ENCODE measurements at places on chromosomes 2 and 18.

DNA sequence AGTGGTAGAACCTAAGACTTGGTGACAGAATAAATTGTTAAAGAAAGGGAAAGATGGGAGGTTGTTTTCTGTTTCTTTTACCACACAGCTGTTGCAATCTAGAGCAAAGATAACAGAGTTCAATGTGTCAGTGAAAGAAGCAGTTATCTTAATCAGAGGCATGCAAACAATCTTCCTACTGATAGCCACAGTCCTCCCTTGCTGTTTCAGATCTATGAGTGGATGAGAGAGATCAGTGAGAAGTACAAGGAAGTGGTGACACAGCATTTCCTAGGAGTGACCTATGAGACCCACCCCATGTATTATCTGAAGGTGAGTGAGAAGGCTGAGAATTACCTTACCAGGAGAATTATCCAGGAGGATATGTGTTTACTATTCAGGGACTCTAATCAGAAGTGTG lies 15.9 kb downstream of the CPO start:
- no peak for DNase-seq

DNA sequence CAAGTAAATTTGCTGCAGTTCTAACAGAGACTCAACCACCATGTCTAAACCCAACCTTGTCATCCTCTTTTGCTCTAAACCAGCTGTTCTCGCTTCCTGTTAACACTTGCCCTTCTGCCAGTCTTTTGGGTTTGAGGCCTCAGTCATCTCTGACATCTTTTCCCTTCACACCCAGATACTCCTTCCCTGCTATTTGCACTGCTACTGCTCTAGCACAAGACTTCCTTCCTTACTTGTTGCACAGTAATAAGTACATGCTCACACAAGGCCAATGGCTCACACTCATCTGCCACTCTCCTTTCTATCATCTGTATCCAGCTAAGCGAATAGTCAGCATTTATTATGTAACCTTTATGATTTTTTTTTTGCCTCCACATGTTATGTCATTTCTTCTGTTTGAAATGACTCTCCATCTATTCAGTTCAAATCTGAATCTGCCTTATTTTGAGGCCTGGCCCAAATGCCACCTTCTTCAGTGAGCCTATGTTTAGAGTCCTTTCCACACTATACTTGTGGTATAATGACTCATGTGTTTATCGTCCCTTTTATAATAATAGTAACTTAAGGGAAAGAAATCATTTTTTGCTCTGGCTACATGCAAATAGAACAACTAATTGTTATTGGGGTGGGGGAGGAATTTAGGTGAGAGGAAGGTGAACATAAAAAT lies 22.5 kb upstream of the CDKL4 start:
- DNase-seq = no peak

GRCh38 chr2:231037731-231038482 lies 584 bp downstream of the C2orf72 start:
- no peak for DNase-seq

- DNase-seq = no peak
Measured at GRCh38 chr2:938181-939005, 12.3 kb upstream of the SNTG2 start.

DNA sequence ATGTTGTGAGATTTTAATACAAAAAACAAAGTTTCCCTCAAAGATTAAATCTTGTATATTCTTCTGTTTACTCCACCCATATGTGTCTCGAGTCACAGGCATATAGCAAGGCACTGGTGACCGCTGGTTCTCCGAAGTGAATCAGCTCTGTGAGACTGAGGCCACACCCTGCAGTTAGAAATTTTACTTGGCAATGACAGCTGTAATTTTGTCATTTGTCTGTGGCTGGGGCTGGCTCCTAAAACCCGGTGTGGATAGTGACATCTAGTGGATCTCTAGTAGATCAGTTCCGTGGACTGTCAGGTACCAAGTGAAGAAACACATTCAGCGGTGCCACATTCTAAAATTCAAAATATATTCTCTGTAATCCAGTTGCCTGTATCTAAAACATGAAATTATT lies 278.0 kb downstream of the NEDD4L start:
- DNase-seq = peak; percentile 41

DNA sequence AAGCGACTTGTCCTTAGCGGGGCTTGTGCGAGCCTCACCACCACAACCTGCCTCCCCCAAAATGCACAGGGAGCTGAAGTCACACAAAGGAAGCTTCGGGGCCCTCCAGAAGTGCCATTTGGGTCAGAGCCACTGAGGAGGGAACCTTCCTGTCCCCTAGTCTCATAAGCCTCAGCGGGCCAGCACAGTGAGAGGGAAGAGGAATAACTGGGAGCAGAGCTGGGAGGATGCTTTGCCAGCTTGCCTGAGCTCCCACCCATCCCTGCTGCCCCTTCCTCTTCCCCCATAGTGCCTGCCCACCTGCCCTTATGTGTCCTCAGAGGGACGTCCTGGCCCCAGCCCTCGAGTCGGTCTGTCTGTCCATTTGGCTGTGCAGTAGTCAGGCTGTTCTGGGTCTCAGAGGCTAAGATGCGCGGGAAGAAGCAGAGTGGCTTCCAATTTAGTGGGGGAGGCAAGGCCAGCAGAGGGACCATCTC lies 51.8 kb upstream of the GPR17 start:
- no peak for DNase-seq

GRCh38 chr2:46578961-46579360 lies 99.6 kb downstream of the TMEM247 start:
- DNase-seq = no peak

DNA sequence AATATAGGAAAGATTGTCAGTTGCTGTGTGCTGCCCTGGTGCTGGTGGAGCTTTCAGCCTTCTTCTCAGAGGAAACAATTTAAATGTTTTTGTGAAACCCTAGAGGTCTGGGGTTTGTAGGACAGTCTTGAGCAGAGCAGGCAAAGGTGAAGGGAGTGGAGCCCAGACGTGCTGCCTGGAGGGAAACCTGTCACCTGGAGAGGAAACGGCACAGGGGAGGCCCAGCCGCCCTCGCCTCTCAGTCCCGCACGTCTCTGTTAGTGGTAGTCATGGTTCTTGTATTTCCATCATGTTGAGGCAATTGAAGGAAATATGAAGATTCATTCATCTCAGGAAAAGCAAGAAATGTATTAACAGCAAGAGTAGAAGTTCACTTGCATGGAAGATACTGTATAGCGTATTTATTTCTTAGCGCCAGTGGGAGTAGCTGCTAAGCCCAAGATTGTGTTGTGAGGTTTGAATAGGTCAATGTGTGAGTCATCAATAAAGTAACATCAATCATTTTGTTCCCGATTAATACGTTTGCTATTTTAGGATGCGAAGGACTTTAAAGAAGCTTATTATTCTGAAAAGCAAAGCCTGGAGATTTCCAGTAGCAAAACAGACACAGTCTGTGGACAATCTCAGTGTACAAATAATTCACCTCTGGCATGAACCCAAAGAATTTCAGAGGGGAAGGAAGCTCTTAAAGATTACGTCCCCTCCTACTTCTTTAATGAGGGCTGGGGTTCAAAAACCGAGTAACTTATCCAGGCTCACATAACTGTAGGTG lies 70.4 kb downstream of the LRRFIP1 start:
- DNase-seq = no peak

GRCh38 chr2:121705390-121705789 lies 31.3 kb downstream of the NIFK start:
- no peak for DNase-seq

DNA sequence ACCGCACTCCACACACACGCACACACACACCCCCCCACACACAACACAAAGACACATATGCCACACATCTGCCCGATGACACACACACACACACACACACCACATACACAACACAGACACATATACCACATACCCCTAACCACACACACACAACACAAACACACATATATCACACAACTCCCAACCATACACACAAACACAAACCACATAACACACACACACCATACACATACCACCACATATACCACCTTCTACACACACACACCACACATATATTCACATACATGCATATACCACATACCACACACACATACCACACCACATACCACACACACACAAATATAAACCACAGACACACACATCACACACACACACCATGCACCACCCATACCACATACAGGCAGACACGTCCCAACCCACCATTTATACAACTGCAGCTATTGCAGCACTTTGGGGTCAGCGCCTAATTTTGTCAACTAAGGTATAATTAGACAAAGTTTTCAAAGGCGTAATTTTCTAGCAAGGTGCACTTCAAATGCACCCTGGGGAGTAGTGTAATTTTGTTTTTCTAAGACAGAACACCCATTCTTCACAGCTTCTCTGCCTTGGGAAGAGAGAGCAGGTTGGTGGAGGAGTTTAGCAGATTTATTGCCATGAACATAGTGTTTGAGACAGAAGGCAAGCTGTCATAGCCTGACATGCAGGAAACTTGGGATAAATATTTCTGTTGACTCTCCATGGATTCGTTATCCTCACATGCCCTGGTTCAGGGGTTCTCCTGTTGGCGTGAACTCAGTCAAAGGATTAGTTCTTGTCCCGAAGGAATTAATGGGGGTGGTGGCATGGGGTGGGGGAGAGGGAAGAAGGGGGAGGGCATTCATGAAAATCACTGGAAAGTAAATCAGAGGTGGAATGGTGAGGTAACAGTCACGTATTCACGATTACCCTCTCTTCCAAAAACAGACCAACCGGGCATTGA lies 416.1 kb downstream of the LPIN1 start:
- DNase-seq = no peak

- DNase-seq = no peak
Measured at GRCh38 chr2:29954316-29954715, 32.9 kb upstream of the ALK start.

- no peak for DNase-seq
Measured at GRCh38 chr2:182598626-182599025, 117.4 kb upstream of the DNAJC10 start.

DNA sequence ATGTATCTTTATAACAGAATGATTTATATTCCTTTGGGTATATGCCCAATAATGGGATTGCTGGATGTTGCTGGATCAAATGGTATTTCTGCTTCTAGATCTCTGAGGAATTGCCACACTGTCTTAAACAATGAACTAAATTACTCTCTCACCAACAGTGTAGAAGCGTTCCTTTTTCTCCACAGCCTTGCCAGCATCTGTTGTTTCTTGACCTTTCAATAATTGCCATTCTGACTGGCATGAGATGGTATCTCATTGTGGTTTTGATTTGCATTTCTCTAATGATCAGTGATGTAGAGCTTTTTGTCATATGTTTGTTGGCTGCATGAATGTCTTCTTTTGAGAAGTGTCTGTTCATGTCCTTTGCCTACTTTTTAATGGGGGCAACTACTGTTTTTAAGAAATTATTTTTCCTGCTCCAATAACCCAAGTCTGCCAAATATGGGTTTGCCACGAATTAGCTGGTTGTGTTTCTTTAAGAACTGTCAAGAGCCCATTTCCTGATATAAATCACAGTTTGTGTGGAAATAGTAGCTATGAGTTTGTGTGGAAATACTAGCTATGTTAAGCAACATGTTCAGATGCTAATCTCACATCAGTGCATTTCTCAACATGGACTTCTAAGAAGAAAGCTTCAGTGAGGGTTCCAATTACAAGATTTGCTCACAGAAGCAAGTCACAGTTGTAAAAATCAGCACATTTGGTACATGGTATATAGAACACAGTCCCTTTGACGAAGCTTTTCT lies 259.4 kb downstream of the ANAPC1 start:
- DNase-seq = no peak

DNA sequence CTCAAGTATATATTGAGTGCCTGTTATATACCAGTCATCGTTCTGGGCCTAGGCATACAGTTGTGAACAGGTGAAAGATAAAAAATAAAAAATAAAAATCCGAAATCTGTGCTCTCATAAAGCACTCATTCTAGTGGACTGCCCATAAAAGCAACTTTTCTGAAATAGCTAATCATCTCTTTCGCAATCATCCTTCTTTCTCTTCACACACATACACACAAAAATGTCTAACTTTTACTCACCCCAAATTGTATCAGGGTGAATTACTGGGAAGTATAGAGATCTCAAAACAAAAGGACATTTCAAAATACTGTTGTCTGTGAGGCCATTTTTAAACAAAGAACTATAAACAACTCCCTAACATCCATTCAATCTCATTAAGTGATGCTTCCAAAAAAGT lies 29.6 kb upstream of the ORC2 start:
- no peak for DNase-seq
